ENCODE measurements at places on chromosomes 4 and X. TPM values are rescaled to one million over a fixed set of nuclear protein-coding genes. Genes with fewer than 3 reads are reported as not detected.

The RIBC1 gene
- total RNA-seq: not detected

The OCRL gene
- total RNA-seq: 11.9 TPM

The PASD1 gene
- not detected for total RNA-seq

The CT47C1 gene
- total RNA-seq: not detected

The FMR1NB gene
- total RNA-seq: not detected

Data from lung microvascular endothelial cell (primary cell).